Stimulated activated CD8-positive, alpha-beta memory T cell treated with anti-CD3 and anti-CD28 coated beads, Interleukin-12 subunit alpha, Interleukin-12 subunit beta, amount 100 ng/mL, for 4 hours (primary cell): ENCODE measurements at places on chromosomes 6 and 20.
A peak's percentile ranks its signal among the peaks of the same experiment; 100 is the strongest.

DNA sequence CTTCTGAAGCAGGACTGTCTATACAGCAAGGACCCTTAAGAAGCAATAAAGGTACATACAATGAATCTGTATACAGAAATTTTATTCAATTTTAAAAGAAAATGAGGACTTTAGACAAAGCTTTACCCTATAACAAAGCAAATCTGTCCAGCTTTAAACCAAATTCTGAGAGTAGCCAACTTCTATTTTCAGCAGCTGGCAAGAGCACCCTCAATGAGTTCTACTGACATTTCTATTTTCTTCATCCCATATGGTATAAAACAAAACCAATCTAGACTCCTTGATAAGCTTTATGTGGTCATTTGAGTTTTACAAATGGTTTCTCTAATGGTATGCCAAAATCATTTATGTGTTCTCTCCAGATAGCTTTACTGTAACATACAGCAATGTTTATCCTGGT lies 12.7 kb downstream of the CPNE1 start:
- no peak for DNase-seq

DNA sequence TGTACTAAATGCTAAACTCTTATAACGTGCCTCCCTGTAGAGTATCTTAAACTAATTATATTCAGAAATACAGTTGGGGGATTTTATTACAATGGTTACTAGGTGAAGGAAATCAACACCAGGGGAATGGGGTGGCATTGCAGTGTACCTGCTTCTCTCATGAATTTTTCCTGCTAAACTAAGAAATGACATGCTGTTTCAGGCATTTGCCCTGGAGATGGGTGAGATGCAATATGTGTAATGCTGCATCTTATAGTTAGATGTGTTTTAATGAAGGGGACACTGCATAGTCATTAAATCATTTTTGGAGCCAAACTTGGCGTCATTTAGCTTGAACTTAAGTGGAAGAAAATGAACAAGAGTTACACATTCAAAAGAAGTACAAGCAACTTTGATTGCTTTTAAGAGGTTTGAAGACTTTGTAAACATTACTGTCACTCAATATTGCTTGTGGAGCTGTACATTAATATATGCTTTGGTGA lies 4.3 kb downstream of the EYA4 start:
- DNase-seq = no peak

GRCh38 chr20:50799176-50799889 lies 4.5 kb downstream of the BCAS4 start:
- DNase-seq = no peak

DNA sequence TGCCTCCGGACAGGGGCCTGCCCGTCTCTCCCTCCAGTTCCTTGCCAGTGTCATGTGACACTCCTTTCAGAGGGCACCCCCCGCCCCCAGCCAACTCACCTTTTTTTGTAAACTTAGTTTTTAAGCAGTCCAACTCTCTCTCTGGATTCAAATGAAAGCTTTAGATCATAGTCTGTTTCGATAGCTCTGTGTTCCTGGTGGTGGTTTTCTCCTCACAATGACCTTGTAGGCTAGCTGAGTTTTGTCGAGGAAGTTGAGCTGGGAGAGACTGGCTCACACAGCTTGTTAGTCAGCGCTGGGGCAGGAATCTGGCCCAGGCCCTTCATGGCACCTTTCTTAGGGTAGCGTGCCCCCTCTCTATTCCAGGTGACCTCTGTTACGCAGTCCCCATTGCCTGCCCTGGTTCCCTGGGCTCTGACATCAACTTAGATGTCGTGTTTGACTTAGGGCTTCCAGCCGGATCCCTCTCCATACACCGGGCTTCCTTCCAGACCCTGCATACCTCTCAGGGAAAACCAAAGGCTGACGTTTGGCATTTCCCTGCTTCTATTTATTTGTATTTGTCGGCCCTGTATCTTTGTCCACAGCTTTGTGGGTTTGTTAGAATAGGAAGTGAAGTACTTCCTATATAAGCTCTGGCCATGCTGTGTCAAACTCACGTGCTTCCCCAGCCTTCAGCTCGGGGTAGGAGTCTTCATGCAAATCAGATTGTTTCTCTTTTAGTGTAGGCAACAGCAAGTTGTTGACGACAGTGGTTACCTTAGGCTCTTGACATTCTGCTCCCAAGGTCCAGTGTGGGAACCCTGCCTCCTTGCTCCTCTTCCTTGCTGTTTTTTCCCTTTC lies 12.7 kb downstream of the IGF2R start:
- peak; percentile 42 for DNase-seq

DNA sequence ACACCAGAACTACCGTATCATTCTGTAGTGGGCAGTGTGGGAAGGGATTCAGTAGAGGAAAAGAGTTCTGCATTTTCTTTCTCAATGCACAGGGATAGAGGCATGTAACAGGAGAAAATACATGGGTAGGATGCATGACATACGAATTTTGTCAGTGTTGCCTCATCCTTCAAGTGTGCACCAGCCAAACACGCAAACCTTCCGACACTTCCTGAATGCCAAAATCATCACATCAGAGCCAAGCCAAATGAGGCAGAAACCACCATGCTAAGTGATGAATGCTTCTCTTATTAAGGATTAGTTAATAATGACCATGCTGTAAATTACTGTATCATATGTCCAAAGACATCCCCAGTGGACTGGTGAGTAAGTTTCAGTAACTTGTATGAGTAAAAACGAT lies 27.3 kb downstream of the RAMACL start:
- no peak for DNase-seq

DNA sequence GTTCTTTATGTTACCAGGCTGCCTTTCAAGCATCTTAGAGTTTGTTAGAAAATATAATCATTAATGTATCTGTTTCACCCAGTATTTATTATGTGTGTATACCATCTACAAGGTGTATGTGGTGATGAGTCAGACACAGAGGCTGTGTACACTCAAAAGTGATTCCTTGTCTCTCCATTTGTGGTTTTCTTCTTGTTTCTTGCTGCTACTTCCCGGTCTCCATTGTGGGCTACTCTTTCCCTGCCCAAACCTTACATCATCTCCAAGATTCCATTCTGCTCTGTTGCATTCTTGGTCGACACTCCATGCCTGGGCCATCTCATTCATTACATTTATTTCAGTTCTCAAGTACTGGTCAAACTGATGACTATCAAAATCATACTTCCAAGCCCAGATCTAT lies 182.2 kb upstream of the STXBP5 start:
- no peak for DNase-seq

GRCh38 chr6:128738112-128738511 lies 144.8 kb upstream of the LAMA2 start:
- DNase-seq = no peak

- DNase-seq = no peak
Observed at GRCh38 chr6:72936766-72937559, 288.3 kb downstream of the KHDC1L start.

GRCh38 chr6:33116417-33116816 lies 40.6 kb downstream of the HLA-DPB1 start:
- no peak for DNase-seq

- no peak for DNase-seq
Observed at GRCh38 chr6:139027620-139028182, 844 bp upstream of the ABRACL start.

GRCh38 chr6:100657678-100658330 lies 193.1 kb upstream of the SIM1 start:
- no peak for DNase-seq

GRCh38 chr6:34589691-34590090 lies 33.6 kb upstream of the SPDEF start:
- DNase-seq = no peak

DNA sequence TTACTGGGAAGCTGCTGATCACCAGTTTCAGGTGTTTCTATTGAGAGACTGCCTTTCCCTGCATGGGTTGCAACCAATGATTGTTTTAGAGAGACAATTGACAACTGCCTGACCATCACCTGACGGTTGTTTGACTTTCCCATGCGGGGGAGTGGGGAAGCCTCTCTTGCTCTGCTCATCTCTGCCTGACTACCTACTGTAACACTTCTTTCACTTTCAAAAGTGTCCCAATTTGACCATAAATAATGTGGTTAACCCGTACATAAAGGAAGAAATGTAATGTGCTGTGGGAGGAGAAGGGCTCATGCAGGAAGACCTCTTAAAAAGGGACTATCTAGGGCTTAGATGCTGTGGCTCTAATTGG lies 122.1 kb upstream of the PHACTR1 start:
- no peak for DNase-seq

- no peak for DNase-seq
Observed at GRCh38 chr6:24284006-24284405, 73.9 kb downstream of the DCDC2 start.

- no peak for DNase-seq
Observed at GRCh38 chr6:139926711-139927110, 552.3 kb upstream of the CITED2 start.

DNA sequence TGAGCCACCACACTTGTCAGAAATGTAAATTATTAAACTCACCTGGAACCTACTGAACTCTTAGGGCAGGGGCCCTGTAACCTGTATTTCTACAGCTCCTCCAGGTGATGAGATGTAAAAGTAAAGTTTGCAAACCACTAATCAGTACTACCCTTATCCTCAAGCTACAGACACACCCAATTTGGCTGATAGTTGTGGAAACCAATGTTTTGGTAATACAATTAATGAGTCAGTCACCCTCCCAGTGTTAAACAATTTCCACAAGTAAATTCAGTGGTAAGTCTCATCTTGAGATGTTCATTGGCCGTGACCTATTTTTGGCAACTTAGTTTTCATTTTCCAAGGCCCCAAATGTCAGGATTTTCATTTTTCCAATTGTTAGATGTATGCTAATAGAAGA lies 29.6 kb downstream of the GCNT2 start:
- DNase-seq = no peak

DNA sequence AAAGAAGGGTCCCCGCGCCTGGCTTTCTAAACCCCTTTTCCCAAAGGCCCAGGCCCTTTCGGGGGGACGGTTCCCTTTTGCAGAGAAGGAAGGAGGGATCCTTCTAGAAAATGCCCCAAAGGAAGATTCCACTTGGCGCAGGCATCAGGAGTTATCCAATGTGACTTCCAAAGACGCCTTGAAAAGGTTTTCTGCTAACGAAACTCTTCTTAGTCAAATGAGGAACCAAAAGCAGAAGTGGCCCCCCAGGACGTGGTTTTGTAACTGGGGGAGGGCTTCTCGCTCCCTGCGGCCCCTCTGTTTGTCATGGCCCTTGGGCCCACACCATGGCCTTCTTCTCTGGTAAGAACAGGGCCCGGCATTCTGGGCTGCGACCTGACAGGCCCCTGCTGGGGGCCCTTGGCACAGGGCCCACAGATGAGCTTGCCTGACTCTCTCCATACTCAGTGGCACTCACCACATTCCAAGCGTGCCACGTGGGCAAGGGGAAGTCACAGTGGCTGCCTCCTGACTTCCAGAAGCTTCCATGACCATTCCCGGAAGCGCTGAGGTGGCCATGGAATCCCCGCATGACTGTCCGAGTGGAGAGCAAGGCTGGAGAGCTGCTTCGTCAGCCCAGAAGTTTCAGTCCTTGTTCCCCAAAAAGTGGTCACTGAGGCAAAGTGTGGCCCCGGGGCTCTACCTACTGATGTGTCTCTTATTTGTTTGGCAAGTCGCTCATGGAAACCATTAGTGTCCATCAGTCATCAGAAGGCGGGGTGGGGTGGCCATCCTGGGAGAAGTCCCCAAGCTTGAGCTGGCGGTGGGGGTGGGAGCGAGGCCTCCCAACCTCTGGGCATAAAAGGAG lies 834 bp upstream of the CTSZ start:
- no peak for DNase-seq

DNA sequence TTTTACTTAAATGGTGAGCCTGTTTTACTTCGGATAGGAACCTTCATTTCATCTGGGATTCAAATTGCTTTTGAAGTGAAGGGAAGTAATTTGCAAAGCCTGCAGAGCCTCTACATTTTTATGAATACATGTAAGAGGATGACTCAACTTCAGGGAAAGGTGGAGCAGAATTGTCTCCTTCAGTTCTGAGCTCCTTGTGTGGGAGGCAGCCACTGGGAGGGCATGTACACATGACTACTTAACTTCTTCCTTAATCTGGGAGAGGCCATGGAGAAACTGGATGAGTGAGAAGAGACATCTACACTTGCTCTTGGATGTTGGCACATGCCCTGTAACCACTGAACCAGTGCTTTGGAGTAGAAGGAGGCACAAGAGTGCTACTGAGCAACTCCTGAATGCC lies 145.1 kb upstream of the NRSN1 start:
- no peak for DNase-seq

DNA sequence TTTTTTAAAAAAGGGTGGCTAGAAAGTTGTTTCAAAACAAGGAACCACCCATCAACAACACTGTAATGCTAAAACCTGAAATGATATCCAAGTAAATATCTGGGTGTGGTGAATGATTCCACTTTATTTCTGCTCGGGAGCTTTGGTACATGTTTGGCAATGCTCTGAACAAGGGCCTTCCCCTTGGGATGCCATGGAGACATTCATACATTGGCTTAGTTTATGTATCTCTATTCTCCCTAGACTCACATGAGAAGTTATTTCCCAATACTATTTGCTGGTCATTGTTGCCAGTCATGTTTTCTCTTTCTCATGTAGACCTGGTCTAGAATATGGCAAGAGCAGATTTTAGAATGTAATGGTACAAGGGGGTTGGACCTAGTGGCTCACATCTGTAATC lies 22.9 kb downstream of the ADTRP start:
- DNase-seq = no peak

- DNase-seq = no peak
Observed at GRCh38 chr20:3580412-3580811, 82.8 kb downstream of the GFRA4 start.

- DNase-seq = no peak
Observed at GRCh38 chr6:169561665-169562064, 140.2 kb downstream of the WDR27 start.

DNA sequence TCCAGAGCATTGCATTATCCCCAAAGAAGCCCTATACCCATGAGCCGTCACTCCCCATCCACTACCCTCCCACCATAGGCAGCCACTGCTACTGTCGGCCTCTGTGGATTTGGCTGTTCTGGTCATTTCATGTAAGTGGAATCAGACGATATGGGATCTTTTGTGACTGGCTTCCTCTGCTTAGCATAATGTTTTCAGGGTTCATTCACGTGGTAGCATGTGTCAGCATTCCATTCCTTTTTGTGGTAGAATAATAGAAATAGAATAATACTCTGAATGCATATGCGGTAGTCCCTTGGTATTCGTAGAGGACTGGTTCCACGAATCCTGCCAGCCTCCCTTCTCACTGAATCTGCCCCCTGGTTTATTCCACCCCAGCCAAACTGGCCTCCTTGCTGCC lies 402.6 kb upstream of the SULF2 start:
- no peak for DNase-seq

- DNase-seq = no peak
Observed at GRCh38 chr6:137465378-137466009, 28.7 kb downstream of the OLIG3 start.

- no peak for DNase-seq
Observed at GRCh38 chr20:23909390-23909789, 29.8 kb upstream of the CST5 start.

DNA sequence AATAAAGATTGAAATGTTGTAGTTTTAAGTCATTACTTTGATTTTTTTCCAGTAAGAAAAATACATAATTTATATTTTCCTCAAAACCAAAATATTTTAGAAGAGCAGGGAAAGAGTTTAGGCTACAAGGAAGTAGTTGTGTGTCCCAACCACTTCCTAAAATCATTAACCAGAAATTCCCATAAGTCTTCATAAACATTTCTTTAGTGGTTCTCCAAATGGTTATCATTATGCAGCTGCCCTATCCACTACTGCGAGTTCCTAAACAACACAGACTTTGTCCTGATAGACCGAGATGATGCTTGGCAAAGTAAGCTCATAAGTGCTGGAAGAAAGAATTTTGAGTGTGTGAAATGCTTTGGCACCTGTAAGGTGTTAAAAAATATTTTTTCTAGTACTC lies 93.6 kb downstream of the ARMC2 start:
- DNase-seq = no peak

- DNase-seq = no peak
Observed at GRCh38 chr20:43096126-43096930, 93.4 kb downstream of the PTPRT start.
